Stimulated activated CD4-positive, alpha-beta T cell treated with anti-CD3 and anti-CD28 coated beads, Interleukin-2, amount 100 ng/mL, for 24 hours (primary cell): ENCODE measurements at places on chromosomes 2 and 18.

GRCh38 chr2:15666861-15667808 lies 75.5 kb downstream of the DDX1 start:
- DNase-seq, result no peak

DNA sequence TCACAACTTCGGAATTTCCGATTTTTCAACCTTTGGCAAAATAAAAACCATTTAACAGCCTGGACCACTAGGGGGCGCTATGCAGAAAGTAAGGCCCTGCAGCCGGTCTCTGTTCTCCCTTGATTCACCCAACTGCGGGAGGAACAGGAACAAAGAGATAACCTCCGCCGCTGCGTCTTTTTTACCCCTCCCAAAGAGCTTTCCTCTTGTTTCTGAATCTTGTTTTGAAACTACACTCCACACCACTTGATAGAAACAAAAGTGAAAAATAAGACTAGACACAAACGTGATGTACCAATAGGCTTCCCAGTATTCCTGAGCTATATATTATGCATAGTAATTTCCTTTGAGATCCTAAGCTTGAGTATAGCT lies 231.2 kb downstream of the MYO3B start:
- DNase-seq, result peak; percentile 79

DNA sequence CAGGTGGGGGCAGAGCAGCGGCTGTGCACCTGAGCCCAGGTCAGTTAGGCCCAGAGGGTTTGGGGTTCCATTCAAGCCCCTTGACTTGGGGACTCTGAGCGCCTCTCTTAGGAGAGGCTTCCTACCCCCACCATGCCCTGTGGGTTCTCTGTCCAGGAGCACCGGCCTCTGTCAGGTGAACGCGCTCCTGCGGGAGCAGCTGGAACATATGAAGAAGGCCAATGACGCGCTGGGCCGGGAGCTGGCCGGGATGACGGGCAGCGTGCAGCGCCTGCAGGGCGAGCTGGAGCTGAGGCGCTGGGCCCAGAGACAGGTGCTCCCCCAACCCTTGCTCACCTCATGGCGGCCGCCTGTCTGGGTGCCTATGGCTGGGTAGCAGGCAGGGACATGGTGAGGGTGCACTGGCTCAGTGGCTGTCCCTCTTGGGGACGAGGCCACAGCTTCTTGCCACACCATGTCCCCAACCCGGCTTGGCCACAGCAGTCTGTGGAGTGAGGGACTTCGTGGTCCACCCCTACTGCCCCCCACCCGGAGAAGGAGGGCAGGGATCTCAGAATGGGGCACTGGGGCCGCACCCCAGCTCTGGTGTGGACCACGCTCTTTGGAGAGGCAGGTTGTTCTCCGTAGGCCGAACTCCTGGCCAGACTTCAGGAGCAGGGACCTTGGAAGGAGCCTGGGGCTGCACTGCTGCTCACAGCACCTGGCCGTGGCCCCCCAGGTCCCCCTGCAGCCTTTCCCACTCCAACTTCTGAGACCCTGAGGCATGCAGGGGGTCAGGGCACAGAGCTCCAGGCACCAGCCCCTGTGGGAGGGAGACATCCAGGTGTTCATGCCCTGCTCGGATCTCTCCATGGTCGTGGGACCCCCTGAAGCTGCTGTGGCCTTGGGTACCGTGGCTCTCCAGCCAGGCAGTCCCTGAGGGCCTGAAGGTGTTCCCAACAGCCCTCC lies 19.7 kb downstream of the CROCC2 start:
- DNase-seq, result no peak

DNA sequence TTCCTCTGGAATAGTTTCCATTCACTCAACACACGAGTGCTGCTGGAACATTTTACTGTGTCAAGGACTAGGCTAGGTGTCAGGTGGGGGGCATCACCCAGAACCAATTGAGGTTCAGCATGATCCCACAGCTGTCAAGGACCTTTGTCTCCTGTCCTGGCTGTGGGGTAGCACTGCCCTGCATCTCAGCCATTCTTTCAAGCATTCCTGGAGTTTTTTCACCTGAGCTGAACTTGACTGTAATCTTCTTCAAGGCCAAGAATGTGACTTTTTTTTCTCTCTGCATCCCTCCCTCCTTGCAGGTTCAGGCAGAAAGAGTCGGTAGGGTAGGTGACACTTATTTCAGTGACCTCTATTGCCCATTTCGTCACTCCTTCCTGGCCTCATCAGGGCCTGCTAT lies 3.5 kb downstream of the MAPK4 start:
- DNase-seq, result no peak

- DNase-seq, result no peak
Measured at GRCh38 chr2:32851777-32852439, 94.8 kb upstream of the LTBP1 start.

GRCh38 chr2:120988700-120989511 lies 253.2 kb downstream of the GLI2 start:
- DNase-seq, result no peak

GRCh38 chr2:217049422-217049821 lies 189.6 kb upstream of the TNP1 start:
- DNase-seq, result no peak

DNA sequence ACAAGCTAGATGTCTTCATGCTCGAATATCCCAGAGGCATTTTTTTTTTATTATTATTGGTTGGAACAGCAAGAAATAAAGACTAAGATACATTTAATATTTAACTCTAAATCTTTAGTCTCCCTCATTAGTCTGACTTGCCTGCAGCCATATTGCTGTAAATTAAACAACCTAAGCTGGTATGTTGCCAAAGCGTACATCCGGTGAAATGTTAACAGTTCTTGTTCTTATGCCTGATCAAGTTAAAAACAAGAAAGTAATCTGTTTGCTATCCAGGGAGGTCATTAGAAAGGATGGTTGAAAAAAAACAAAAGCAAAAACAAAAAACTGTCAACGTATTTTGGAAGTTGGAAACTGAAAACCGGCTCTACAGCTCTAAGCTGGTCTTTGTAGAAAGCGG lies 125.9 kb upstream of the NABP1 start:
- DNase-seq, result no peak

DNA sequence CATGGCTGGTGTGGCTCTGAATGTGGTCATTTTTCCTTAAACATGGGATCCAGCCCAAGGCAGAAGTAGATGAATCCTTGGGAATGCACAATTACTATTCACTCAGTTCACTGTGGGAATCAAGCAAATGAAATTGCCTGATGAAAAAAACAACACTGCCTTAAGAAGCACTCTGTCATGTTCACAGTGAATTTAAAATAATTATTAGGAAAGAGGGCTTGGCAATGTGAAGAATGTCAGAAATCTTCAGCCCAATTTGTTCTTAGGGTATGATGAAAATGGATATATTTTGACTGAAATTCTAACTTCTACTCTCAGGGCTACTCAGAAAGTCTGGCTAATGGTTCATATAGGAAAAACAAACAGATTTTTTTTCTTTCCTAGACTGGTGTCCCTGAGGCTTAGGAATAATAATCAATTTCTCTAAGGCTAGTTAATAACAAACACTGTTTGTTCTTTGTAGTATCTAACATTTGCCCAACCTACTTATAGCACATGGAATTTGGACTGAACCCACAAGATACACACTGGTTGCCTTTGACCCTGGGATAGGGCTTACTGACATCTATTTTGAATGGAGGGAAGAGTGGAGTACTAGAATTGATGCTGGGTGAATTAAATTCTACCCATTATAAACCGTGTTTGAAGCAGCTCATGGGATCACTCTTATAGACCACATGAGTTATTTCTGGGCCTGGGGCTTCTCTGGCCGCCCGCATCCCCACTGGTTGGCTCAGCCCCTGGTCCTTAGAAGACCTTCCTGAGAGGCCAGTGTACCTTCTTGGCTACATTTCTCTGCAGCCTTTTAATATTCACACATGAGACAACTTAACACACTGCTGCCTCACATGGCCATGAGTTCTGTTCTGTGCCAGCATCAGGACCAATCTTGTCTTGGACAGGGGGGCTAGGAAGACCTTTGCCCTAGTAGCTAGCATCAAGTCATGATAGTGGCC lies 8.3 kb upstream of the MRPL33 start:
- DNase-seq, result no peak

GRCh38 chr2:60470340-60470739 lies 83.1 kb downstream of the BCL11A start:
- DNase-seq, result no peak
